ENCODE measurements at places on chromosomes 12 and 14. TPM values are rescaled to one million over a fixed set of nuclear protein-coding genes. Genes with fewer than 3 reads are reported as not detected.

Gene RNASE1
- total RNA-seq, result 174 TPM

GRCh38 chr12:22684140-22685118 is 59.5 kb downstream of the ETNK1 start:
- no peak overlapping the region for H3K4me3 ChIP-seq
- no peak overlapping the region for H3K27ac ChIP-seq
- H3K36me3 ChIP-seq, result no peaks in the 10 kb centered on the region
- DNase-seq, result no peak
- H3K4me1 ChIP-seq, result no peaks in the 10 kb centered on the region

GRCh38 chr12:130608132-130608531 is 108.0 kb downstream of the RIMBP2 start:
- no peaks in the 10 kb centered on the region for H3K4me1 ChIP-seq
- no peak overlapping the region for H3K4me3 ChIP-seq
- no peak overlapping the region for H3K27ac ChIP-seq
- H3K27me3 ChIP-seq, result no peaks in the 10 kb centered on the region
- no peaks in the 10 kb centered on the region for H3K36me3 ChIP-seq
- DNase-seq, result no peak

DNA sequence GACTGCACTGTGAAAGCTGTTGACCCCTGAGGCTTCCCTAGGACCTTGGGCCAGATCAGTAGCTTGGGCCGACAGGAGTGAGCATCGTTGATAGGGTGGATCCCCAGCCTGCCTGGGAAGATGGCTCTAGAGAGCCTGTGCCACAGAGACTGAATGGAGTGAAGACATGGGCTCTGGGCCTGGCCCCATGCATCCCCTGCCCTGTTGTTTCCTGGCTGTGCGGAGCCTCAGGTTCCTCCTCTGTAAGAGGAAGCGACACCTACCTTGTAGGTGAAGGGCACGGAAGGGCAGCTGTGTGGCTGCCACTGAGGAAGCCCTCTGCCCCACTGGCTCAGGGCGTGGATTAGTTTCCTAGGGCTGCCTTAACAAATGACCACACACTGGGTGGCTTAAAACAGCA is 23.9 kb downstream of the PLEKHG3 start:
- peaks cover 40% of the 10 kb centered on the region for H3K4me1 ChIP-seq
- no peaks in the 10 kb centered on the region for H3K36me3 ChIP-seq
- no peaks in the 10 kb centered on the region for H3K27me3 ChIP-seq
- no peak overlapping the region for H3K4me3 ChIP-seq
- H3K27ac ChIP-seq, result no peak overlapping the region
- DNase-seq, result no peak

Gene PABPN1
- 66.0 TPM for total RNA-seq

Gene TAS2R31
- 3.2 TPM for total RNA-seq

Gene NOVA1
- 35.1 TPM for total RNA-seq

DNA sequence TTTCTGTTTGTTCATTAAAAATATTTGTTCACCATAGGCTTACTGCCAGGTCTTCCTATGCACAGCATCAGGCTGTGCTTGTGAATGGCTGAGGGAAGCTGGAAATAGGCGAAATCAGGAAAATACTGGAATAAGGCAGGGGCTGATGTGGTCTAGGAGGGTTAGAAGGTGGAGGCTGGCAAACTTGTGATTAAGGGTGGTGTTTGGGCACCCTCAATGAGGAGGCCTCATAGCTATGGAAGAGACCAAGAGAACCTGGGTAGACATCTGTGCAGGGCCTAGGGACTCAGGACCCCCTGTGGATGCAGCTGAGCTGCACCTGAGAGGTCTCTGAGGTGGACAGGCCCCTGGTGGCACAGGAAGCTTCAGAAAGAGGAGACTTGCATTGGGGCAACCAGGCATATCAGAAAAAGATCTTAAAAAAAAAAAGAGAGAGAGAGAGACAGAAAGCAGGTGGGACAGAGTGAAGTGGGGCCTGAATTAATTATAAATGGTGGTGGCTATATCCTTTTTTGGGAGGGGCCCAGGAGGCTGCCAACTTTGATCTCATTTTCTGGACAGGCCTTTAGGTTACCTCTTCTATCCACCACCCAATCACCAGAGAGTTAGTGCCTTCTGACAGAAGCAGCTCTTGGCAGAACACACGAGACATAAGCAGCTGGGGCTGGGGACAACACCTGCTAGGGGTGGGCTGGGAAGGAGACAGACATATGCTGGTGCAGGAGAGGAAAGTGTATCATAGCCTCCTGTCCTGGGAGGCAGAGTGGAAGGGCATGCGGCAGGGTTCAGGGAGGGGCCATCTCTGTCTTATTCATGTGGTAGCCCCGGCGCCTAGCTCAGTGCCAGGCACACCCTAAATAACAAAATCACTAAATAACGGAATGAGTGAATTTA is 46.7 kb upstream of the ATP23 start:
- H3K4me1 ChIP-seq, result peaks cover 96% of the 10 kb centered on the region
- no peaks in the 10 kb centered on the region for H3K27me3 ChIP-seq
- peak overlapping the region; percentile 97 for H3K27ac ChIP-seq
- DNase-seq, result no peak

DNA sequence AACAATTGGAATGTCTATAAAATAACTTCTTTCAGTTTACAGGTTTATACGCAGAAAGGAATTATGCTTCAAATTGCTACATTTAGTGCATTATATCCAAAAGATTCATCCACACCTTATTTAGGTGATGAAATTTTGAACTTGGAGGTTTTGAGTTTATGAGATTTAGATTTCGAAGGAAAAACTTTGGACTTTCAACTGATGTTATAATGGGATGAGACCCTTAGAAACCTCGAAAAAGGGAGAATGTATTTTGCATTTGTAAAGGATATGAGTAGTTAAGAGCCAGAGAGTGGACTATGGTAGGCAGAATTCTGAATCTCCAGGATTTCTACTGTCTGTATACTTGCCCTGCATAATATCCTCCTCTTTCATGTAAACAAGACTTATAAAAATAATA is 851.6 kb upstream of the MGAT4C start:
- no peak for DNase-seq
- no peaks in the 10 kb centered on the region for H3K4me1 ChIP-seq
- no peaks in the 10 kb centered on the region for H3K36me3 ChIP-seq
- no peak overlapping the region for H3K27ac ChIP-seq
- H3K27me3 ChIP-seq, result no peaks in the 10 kb centered on the region

GRCh38 chr12:31205054-31205453 is 120.9 kb downstream of the SINHCAF start:
- no peak overlapping the region for H3K4me3 ChIP-seq
- H3K27me3 ChIP-seq, result no peaks in the 10 kb centered on the region
- no peak overlapping the region for H3K27ac ChIP-seq
- no peaks in the 10 kb centered on the region for H3K36me3 ChIP-seq

Gene AMN
- total RNA-seq, result 11.8 TPM

GRCh38 chr12:92495108-92495507 is 207.7 kb upstream of the PLEKHG7 start:
- DNase-seq, result no peak
- no peak overlapping the region for H3K4me3 ChIP-seq
- H3K4me1 ChIP-seq, result no peaks in the 10 kb centered on the region
- no peak overlapping the region for H3K27ac ChIP-seq
- H3K27me3 ChIP-seq, result no peaks in the 10 kb centered on the region

DNA sequence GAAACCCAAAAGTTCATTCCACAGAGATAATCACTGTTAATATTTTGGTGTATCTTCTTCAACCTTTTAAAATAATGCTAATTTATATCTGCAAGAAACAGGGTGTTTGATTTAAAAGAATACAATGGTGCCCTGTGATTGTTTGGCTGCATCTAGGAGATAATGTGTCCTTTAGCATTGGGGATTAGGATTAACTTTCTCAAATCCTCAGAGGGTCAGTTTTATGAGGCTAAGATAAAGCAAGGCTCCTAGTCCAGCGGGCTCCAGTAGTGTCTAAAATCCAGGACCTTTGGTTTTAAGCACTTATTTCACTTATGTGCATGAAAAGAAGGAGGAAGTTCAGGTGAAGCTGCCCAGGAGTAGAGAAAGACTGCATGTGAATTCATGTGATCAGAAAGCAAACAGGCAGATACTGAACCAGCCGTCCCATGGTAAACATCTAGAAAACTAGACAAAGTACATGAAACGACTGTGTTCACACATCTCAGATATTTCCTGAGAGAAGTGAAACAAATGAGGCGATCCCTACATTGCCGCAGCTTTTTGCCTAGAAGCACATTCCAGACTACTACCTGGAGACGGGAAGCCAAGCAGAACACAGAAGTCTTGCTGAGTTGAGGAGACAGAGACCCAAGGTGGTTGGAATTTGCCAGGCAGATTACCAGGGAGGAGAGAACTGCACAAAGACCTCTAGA is 129.1 kb upstream of the MAX start:
- H3K36me3 ChIP-seq, result no peaks in the 10 kb centered on the region
- DNase-seq, result no peak

Gene KRT2
- 2.0 TPM for total RNA-seq

DNA sequence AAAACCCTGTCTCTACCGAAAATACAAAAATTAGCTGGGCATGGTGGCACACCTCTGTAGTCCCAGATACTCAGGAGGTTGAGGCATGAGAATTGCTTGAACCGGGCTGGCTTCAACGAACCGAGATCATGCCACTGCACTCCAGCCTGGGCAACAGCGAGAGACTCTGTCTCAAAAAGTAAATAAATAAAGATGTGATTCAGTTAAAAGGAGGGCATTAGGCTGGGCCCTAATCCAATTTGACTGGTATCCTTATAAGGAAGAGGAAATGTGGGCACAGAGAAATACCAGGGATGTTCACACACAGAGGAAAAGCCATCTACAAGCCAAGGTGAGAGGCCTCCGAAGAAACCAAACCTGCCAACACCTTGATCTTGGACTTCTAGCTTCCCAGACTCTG is 10.1 kb upstream of the DCAF4 start:
- H3K4me1 ChIP-seq, result no peaks in the 10 kb centered on the region
- no peak overlapping the region for H3K4me3 ChIP-seq
- H3K27me3 ChIP-seq, result no peaks in the 10 kb centered on the region
- DNase-seq, result no peak
- no peaks in the 10 kb centered on the region for H3K36me3 ChIP-seq

Gene RNASE3
- not detected for total RNA-seq

Gene CCDC177
- not detected for total RNA-seq

DNA sequence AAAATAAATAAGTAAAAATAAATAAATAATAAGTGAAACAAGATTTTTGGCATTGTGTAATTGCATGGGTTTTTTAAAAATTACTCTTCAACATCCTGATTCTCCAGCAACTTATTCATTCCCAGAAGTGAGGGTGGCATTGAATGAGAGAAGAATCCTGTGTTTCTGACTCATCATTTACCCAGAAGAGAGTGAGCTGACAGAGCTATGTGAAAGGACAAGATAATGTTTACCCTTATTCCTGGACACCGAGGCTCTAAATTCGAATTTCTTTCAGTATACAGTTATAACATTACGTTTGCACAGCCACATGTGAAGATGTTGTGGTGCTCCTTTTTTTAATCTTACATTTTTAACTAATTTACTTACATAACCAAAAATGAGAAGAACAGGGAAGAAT is 36.4 kb downstream of the BBS10 start:
- no peaks in the 10 kb centered on the region for H3K27me3 ChIP-seq
- H3K36me3 ChIP-seq, result no peaks in the 10 kb centered on the region
- H3K4me3 ChIP-seq, result no peak overlapping the region
- H3K4me1 ChIP-seq, result no peaks in the 10 kb centered on the region
- no peak overlapping the region for H3K27ac ChIP-seq
- DNase-seq, result no peak

DNA sequence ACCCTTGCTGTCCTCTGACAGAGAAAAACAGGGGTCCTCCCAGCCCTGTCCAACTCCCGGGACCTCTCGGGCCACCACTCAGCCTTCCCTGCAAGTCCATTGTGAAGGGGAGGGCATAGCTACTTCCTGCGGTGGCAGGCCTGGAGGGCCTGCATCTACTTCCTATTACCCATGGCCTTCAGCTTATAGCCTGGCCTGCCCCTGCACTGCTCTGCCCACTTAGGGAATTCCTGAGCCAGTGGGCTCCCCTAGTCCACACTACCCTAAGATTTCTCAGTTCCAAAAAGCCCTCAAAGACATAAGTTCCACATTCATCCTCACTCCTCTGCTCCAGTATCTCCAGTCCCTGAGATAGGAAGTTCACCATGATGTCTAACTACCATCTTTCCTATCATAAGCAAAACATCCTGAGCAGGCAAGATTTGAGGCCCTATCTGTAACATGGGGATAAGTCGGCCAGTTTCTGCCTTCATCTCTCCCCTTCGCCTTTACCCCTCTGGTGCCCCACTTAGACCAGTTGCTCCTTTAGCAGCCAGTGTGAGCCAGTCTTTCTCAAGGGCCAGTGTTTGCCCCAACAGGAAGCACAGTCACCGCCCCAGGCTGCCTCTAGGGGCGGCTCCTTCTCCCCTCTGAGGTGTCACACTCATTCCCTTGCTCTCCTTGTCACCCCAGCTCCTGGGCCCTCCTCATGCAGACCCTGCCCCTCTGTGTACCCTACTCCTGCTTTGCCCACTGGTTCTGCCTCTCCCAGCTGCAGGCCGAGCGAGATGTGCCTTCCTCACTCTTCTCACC is 10.9 kb downstream of the HDAC7 start:
- peak overlapping the region; percentile 99 for H3K27ac ChIP-seq
- H3K4me3 ChIP-seq, result no peak overlapping the region
- H3K4me1 ChIP-seq, result peaks cover 100% of the 10 kb centered on the region
